ENCODE measurements at places on chromosomes 3 and 15.

- no peak for DNase-seq
Observed at GRCh38 chr15:41498657-41499056, 5.0 kb downstream of the ITPKA start.

GRCh38 chr3:150871192-150871591 is 34.0 kb downstream of the MINDY4B start:
- no peak for DNase-seq

GRCh38 chr3:126845920-126846715 is 136.8 kb upstream of the PLXNA1 start:
- no peak for DNase-seq

GRCh38 chr3:48561045-48561736 is 2.4 kb downstream of the UCN2 start:
- DNase-seq, result no peak

GRCh38 chr15:84748274-84749110 is at the start of gene ZNF592:
TSS of gene ZNF592 (plus strand) at chr15:84748592. CDS start at chr15:84782676, 34,084 bp downstream.
- DNase-seq, result no peak

DNA sequence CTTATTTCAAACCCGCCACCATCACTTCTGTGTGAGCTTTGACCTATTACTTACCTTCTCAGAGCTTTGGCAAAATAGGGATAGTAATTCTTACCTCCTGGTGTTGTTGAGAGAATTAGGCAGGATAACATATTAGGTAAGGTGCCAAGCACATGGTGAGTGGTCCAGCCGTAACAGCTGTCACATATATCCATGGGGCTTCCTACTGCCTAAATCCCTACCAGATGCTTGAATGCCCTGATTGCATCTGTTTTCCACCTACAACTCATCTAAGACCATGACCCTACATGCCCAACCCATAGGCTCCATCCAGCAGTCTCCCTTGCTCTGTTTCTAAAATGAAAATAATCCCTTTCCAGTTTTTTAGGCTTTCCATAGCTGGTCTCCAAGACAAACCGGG is 162.3 kb upstream of the NR2E3 start:
- no peak for DNase-seq

- no peak for DNase-seq
Observed at GRCh38 chr15:57189466-57189865, 186.8 kb upstream of the CGNL1 start.

DNA sequence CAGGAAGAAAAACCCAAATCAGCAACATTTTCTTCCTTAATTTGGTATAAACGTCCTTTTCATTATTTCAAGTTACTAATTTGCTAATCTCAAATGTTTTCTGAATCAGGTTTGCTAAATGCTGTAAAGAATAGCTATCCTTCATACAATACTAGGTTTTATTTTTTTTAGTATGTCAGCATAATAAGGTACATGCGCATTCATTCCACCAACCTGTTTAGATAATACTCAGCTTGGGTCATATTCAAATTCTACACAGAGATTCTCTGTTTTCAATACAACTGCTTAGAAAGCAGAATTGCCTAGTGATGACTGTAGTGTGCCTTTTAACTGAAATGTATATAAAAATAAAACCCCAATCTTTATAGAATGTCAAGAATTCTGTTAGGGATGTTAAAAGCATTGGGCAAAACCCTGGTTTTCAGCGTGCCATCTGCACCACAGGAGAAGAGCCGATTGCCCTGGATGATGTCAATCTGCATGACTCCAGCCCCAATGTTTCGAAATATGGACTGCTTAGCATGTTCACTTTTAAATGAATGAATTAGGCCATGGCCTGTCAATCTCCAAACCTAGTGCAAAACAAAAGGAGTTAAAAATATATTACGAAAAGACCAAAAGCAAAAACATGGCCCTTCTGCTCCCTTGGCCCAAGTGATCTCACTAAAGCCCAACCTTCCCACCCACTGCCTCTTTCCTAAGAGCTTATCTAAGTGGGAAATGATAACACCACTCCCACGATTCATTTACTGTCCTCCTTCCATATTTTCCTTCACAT is 107.4 kb downstream of the GLDN start:
- no peak for DNase-seq

GRCh38 chr15:91108421-91108820 is 8.4 kb downstream of the SV2B start:
- no peak for DNase-seq

GRCh38 chr15:60000824-60001609 is 3.1 kb upstream of the FOXB1 start:
- DNase-seq, result no peak

Measured in left renal pelvis (tissue), 4 donors.